ENCODE measurements at places on chromosomes 6 and 20. TPM values are rescaled to one million over a fixed set of nuclear protein-coding genes. Genes with fewer than 3 reads are reported as not detected.
A peak's percentile ranks its signal among the peaks of the same experiment; 100 is the strongest.

The WFDC5 gene
- 4.3 TPM for total RNA-seq

The TCP1 gene
- total RNA-seq, result 120 TPM

GRCh38 chr6:56497240-56497639, 145.4 kb downstream of the DST start:
- no peak for ATAC-seq

The TNNC2 gene
- total RNA-seq, result not detected

DNA sequence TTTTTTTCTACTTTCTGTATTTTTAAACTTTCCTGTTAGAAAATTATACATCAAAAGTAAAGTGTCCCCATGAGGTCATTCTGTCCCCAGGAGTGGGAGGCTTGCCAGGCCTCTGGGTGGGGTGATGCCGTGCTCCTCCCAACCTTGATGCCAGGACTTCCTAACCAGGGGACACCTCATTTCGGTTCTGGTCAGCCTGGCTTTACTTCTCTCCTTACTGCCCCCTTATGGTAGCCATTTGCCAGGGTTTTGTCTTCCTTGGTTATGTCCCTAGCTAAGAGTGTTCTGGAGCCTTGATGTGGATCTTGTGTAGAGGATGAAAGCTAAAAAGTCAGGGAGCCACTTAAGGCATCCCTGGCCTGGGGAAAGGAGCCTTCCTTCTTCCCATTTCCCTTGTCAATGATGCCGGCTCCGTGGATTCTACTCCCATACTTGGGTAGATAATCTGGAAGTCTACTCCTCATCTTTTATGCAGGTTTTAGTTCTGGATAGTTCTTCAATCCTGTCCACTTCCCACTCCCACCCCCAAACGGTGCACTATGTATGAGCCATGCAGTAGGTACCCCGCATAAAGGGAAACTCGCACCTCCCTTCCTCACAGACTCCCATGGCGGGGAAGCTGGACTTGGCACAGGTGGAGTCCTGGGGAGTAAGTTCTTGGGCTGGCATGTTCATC, 164.1 kb upstream of the SALL4 start:
- peak; percentile 57 for ATAC-seq

The ULBP1 gene
- 1.2 TPM for total RNA-seq

DNA sequence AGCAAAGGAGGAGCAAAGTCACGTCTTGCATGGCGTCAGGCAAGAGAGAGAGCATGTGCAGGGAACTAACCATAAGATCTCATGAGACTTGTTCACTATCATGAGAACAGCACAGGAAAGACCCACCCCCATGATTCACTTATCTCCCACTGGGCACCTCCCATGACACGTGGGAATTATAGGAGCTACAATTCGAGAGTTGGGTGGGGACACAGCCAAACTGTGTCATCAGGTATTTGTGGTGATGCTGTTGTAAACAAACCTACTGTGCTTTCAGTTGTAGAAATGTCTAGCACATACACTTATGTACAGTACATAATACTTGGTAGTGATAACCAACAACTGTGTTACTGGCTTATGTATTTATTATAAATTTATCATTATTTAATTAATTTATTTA, 128.3 kb downstream of the UTRN start:
- ATAC-seq, result no peak

GRCh38 chr20:9353916-9354276, 160.5 kb upstream of the LAMP5 start:
- no peak for ATAC-seq

DNA sequence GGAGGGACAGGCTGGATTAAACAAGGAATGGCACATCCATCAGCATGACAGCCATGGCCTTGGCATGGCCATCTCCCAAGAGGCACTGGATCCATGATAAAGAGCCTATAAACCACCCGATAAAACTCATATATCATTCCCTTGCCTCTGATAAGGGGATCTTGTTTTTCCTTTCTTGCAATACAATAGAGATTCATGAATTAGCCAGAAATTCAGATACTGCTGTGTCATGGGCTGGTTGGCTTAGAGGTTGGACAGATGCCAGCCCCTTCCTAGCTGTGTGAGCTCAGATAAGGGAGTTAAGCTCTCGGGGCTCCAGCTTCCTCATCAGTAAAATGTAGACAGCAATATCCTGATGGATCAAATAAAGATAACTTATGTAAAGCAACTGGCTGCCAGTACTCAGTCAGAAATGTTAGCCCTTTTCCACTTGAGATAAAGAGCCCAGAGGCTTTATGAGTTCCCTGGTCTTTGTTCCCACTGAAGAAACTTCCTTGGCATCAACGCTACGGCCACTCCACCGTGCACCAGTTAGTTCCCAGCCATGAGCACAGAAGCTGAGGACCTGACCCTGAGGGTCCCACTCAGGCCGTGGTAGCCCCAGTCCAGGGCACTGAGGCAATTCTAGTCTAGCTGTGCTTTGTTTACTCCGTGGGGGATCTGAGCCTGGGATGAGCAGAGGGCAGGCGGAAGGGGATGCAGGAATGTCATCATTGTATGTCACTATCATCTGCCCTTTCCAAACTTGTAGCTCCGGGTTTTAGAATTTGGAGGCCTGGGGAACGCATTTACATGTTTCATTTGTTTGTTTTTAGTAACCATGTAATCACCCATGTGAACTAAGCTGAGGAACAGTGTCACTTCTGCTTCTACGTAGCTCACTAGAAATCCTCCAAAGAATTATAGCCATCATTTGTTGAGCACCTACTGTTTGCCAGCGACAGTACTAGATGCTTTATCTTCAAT, 67.2 kb upstream of the TBC1D7 start:
- peak; percentile 17 for ATAC-seq

DNA sequence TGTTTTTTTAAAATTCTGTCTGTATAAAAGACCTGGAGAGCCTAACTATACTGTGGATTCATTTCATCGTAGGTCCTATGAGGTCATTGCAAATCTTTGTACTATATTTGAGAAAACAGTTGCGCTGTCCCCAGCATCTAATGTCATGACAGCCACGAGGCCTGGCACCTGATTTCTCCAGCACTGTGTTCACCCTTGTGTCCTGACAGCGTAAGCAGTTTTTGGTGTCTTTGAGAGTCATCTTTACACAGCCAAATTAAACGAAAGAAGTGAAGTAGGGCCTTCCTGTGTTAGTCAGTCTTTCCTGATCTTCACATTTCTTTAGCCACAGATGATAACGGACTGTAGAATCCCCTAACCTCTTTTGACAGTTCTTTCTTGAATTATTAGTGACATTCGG, 70.6 kb upstream of the PHACTR2 start:
- ATAC-seq, result no peak

The TRIM10 gene
- total RNA-seq, result not detected

DNA sequence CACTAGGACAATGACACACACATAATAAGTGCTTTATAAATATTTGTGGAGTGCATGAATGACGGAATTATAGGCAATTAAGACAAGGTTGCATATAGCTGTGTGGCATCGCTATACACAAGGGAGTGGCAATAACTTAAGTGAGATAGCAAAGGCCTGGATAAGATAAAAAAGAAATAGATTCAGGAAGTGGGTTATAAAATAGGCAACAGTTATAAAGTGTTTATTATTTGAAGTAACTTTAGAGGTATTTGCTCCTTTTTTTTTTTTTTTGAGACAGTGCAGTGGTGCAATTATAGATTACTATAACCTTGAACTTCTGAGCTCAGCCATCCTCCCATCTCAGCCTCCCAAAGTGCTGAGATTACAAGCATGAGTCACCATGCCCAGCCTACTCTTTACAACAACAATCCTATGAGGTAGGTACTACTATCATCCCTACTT, 75.9 kb upstream of the LOC128125822 start:
- no peak for ATAC-seq

- no peak for ATAC-seq
Observed at GRCh38 chr20:50049442-50050026, 63.4 kb downstream of the UBE2V1 start.

DNA sequence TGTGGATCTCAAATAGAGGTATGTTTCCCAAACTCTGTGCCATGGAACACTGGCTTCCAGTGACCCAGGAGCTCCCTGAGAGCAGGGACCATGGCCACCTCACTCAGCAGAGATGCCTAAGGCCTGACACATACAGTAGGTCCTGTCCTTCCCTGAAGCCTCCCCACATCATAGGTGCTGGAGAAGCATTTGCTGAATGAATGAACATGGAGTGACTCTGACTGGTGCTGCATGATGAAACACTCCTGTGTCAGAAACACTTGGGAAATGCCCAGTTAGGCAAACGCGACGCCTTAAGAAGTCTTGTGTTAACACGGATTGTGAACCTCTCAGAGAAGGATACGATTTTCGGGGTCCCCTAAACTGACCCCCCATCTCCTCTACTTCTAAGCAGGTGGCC, 14.3 kb downstream of the SLA2 start:
- ATAC-seq, result no peak

- ATAC-seq, result peak; percentile 86
Observed at GRCh38 chr6:52929321-52930164, 20.0 kb upstream of the GSTA3 start.

DNA sequence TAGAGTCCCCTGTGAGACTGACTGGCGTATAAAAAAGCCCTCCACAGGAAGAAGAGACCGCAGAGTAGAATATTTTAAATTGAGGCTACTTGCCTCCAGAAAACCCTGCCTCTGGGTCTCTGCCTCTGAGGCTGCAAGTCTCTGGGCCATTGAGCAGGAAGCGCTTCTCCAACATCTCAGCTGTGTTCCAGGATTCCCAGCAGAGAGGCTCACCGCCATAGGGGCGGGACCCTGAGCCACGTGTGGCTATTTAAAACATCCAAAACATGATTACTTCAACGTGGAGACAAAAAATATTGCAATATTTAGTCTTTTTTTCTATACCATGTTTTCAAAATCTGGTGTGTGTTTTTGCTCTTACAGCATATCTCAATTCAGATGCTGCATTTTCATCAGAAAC, 59.4 kb downstream of the GNAS-AS1 start:
- ATAC-seq, result no peak

DNA sequence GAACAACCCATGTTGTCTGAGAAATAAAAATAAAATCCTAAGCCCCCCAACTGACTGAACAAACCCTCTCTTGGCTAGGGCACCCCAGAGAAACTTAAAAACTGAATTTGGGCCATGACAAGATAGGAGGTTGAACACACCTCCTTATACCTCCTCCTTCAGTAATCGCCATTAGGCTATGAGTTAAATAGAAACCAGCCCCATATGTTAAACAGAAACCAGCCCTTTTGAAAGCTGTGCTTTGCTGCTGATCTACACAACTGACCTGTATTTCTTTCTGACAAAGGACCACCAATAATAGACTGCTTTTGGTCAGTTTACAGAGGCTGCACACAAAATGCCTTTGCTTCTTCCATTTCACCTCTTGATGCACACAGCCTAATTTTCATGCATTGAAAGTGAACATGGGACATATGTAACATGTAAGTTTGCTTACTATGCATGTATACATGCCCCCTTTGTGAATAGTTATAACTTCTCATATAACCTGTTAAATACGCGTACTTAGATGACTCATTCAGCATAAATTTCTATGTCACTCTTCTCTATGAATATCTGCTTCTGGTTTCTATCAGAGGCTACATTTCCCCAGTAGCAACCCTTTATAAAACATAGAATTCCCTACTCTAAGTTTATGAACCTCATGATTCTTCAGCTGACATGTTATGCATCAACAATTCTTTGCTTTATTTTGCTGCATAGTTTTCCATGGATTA, 462.9 kb downstream of the COL12A1 start:
- no peak for ATAC-seq

DNA sequence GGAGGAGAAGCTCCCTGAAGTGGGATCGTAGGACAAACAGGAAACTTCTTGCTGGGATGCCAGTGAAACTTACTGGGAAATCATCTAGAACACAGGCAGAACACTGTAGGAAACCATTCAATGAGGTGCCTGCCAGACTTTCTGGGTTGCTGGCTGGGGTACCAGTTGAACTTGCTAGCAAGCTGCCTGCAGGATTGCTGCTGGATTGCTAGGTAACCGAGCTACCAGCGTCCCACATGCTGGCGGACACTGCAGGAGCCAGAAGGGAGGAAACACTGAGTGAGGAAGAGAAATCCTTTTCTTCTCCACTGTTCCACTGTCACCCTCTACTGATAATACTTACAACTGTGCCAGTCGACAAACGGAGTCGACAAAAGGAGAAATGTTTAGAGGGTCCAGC, 91.3 kb upstream of the SLC35B3 start:
- ATAC-seq, result no peak

GRCh38 chr6:4268171-4268570, 132.8 kb upstream of the ECI2 start:
- ATAC-seq, result no peak

The GZF1 gene
- 3.6 TPM for total RNA-seq

DNA sequence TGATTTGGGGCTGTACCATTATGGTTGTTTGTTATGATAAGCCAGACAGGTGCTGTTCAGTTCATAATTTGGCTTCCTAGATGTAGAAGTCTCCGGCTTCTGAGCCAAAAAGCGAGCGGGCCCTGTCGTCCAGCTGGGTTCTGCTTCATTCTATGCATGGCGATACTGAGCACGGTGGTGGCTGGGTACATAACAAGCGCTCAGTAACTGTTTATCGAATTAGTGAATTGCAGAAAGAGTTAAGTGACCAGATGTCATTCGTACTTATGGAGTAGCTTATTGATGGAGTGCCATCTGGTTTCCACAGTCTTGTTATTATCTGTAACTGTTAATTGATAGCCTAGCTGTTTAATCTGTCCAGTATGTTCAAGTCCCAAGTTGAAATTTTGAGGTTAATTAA, 85.0 kb downstream of the DTD1 start:
- ATAC-seq, result no peak

- no peak for ATAC-seq
Observed at GRCh38 chr6:55678330-55679224, 99.6 kb upstream of the HMGCLL1 start.

DNA sequence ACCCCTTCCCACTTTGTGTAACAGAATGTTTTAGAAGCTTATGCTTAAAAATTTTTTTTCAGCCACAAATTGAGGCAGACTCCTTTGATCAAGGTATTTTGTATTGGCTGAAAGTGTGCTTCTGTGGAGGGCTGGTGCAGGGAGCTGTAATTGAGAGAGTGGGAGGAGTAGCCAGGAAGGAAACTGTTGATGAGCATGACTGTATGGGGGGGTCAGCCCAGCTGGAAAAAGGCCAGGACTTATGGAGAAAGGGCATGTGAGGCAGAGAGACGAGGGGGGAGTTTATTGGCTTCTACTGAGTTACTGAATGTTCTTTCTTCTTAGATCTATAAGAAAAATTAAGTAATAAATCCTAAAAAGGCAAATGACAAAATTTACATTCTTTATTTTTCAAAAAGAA, 13.4 kb downstream of the RFPL4B start:
- ATAC-seq, result no peak

The MCHR2 gene
- total RNA-seq, result not detected

DNA sequence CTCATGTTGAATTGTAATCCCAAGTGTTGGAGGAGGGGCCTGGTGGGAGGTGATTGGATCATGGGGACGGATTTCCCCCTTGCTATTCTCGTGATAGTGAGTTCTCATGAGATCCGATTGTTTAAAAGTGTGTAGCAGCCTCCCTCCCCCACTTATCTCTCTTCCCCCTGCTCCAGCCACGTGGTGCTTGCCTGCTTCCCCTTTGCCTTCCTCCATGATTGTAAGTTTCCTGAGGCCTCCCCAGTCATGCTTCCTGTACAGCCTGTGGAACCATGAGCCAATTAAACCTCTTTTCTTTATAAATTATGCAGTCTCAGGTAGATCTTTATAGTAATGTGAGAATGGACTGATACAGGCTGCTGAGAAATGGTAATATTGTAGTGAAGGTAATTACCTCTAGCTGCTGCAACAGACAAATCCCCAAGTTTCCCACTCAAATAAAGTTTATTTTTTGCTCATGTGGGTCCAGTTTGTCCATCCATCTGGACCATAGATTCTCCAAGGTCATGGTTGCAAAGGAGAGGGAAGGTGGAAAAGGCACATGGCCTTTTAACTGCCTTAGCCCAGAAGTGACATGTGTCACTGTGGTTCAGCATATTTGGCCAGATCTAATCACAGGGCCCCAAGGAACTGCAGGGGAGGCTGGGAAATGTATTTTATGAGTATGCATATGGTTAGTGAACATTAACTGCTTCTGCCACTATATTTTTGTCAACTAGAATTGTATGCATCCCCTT, 89.2 kb downstream of the TRMT11 start:
- ATAC-seq, result no peak
